Naive thymus-derived CD4-positive, alpha-beta T cell (primary cell): ENCODE measurements at places on chromosomes 2 and 18. TPM values are rescaled to one million over a fixed set of nuclear protein-coding genes. Genes with fewer than 3 reads are reported as not detected.

DNA sequence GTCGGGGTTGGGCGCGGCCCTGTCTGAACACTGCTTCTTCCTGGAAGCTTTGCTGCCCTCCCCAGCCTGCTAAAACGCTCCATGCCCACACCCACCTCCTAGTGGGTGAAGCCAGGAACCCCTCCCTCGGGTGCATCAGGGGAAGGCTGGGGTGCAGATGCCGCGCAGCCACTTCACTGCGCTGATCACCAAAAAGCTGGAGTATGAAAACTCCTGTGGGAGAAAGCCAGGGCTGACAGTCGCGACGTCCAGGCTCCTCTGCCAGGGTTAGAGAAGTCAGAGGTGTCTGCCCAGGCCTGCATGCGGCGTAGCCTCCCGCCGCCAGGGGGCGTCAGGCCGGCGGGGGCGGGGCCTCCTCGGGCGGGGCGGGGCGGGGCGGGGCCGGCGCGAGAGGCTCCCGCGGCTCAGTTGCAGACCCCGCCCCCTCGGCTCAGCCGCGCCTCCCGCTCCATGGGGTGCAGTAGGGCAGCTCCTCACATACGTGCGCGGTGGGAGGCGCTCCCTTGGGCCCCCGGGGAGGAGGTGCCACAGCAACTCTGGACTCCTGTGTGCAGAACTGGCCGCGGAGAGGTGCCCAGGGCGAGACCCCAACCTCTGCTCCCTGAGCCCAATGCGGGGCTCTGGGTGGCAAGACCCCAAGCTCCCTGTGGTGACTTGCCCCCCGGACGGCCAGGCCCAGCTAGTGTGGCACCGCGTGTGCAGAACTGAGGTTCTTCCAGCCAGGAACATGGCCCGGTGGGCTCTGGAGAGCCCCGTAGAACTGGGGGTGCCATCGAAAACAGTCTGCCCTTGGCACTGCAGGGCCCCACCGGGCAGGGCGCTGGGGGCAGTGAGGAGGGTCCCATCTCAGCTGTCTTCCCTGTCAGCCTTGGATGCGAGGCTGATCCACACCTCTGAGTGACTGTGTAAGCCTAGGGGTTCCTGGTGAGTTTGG is 1.8 kb upstream of the RNPEPL1 start:
- peak; percentile 90 for DNase-seq

DNA sequence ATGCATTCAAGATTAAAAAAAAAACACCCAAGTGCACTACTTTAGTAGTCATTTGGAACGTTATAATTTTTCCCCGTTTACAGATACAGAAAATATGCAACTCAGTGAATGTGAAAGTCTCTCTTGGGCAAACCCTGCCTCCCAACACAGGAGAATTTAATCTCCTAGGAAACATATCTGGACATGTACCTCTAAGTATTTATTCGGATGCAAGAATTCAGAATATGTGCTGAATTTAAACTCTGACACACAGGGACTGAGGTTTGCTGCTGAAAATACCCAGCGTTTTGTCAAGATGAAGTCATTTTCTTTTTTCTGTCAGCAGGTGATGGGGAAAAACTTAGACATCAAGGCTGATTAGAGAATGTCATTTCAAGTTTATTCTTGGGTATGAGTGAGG is 105.4 kb downstream of the ACKR3 start:
- DNase-seq, result no peak

DNA sequence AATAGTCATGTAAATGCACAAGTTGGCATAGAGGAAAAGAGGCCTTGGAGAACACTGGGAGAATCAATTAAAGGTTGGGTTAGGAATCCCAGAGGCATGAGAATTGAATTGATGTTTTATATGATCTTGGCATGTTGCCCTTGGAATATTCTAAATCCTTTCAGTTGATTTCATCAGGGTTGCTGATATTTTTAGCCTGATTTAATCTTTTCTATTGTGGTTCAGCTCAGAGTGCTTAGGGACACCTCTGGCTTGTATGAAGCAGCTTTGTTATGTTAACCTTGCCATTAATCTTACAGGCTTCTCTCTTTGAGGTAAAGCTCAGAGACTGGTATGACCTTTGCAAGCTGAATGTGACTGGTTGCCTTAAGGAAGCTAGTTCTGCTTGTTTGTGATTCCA is 64.4 kb upstream of the LYPD6B start:
- no peak for DNase-seq

- DNase-seq, result no peak
Observed at GRCh38 chr2:75846683-75847190, 136.0 kb upstream of the GCFC2 start.

- DNase-seq, result no peak
Observed at GRCh38 chr2:230269715-230270114, 44.2 kb downstream of the SP140 start.

DNA sequence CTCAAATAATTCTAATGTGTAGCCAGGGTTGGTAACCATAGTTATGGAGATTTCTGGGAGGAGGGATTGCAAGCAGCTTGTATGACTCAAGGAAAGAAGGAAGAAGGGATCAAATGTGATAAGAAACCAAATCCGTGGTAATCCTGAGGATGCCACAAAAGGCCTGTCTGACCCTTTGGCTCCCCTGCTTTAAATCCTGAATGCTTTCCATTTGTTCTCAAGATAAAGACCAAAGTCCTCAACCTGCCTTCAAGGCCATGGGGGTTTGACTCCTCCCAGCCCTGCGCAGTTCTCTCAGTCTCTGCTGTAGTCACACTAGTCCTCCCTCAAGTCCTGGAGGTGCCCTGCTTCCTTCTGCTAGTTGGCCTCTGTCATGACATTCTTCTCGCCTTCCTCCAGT is 74.0 kb downstream of the SUMO1 start:
- no peak for DNase-seq

DNA sequence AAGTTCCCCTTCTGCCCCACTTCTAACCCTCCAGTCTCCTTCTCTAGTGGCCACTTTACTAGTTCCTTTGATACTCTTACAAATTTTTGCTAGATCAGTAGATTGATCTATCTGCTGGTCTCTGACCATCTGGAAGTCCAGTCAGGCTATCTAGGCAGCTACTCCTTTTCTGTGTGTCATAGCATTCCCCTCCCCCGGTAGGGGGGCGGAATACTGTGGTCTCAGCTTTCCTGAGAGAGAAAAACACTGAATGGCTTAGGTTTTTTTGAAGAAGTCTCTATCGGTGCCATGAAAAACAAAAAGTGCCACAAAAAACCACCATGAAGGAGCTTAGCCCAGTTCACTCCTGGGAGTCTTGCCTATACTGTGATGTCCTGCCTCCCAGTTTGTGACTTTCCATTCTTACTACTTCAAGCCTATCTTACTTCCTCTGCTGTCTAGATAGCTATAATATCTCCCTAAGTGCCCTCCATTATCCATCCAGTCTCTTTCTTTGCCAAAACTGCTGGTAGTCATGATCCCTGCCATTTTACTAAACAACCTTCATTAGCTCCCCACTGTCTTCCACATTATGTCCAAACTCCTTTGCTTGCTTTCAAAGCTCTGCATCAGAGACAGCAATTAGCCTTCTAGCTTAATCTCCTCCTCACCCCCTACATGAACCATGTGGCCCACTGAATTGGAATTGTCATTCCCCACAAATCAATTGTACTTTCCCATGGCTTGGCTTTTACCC is 29.9 kb downstream of the TPGS2 start:
- DNase-seq, result no peak

DNA sequence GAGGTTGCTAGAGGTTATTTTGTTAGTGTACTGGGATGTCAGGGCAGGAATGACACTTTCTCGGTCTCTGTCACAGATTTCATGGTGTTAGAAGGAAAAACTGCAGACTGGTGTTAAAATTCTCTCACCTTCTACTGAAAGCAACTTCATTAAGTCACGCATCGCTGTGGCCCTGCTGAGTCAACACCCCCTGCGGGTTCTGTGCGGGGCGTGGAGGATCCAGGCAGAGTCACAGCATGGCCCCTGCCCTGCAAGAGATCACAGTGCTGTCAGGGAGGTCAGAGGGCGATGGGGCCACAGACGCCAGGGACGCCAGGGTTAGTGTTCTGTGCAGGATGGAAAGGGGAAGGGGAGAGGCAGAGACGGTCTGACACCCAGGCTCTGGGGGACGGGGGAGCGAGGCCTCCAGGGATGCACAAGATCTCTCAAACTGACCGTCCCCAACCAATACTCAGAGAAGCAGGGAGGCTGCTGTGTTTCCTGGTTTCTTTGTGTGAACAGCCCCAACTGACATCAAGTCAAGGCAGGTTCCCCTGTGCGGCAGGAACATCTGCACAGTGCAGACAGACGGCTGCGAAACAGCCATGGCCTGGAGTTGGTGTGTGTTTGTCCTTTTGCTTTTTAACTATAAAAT is 354.9 kb upstream of the SALL3 start:
- no peak for DNase-seq

DNA sequence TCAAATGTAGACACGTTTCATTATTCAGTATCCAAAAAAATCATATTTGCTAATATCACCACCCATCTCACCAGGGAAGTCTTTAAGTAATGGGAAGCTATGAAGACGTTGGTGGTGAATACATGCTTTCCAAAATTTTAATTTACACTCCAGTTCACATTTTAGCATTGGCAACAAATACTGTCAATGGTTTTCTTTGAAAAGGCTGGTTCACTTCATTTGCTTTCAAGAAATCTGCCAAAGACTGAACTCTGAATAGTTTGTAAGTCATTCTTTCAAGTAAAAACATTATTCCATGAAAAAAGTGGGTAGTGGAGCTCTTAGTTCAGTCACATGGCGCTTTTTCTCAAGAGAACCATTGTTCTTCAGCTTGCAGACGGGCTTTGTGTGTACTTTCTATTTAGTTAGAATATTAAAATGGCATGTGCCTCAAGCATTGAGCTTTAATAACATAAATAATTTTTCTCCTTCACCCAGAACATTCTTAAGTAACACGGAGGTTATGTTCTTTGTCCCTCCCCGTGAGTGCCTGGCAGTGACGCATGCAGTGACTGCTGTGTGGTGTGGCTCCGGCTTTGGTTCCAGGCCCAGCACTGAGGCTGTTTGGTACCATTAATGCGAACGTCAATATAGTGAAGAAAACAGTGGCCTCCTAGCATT is 300.0 kb upstream of the HDAC4 start:
- DNase-seq, result no peak

DNA sequence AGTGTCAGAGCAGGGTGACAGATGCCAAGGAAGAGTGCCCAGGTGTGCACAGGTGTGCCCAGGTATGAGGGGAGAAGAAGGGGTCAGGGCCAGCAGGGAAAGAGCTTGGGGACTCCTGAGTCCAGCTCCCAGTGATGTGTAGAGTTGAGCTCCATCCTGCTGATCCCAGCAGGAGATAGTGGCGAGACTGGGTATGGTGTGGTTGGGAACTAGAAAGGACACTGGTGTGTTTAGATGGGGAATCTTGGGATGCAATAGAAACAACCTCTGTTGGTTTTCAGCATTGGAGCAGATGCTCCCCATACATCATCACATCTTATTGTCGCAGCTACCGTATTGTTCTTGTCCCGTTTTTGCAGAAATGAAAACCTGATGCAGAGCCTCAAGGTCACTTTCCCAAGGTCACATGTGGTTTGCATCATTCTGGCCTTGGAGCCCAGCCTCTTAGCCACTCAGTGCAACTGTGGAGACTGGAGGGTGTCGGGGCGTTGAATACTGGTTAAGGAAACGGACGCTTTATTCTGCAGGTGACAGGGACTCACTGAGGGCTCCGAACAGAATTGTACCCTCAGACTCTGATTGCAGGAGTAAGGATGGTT is 166.7 kb downstream of the AGAP1 start:
- no peak for DNase-seq

DNA sequence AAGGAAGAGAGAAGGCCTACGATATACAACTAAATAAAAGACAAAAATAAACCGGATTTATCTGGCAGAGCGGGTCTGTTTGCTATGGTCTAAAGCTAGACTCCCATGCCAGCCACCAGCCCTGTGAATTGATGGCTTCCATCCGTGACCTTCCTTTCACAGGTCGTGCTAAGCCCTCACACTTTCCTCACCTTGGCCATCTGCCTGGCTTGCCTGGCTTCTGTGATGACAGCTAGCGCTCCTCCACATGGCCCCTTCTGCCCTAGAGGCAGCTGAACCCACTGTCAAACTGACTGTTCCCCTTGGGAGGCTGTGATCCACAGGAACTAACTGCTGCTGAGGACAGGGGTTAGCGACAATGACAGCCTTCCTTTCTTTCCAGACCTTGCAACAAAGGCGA is 32.5 kb downstream of the GAREM1 start:
- DNase-seq, result no peak

DNA sequence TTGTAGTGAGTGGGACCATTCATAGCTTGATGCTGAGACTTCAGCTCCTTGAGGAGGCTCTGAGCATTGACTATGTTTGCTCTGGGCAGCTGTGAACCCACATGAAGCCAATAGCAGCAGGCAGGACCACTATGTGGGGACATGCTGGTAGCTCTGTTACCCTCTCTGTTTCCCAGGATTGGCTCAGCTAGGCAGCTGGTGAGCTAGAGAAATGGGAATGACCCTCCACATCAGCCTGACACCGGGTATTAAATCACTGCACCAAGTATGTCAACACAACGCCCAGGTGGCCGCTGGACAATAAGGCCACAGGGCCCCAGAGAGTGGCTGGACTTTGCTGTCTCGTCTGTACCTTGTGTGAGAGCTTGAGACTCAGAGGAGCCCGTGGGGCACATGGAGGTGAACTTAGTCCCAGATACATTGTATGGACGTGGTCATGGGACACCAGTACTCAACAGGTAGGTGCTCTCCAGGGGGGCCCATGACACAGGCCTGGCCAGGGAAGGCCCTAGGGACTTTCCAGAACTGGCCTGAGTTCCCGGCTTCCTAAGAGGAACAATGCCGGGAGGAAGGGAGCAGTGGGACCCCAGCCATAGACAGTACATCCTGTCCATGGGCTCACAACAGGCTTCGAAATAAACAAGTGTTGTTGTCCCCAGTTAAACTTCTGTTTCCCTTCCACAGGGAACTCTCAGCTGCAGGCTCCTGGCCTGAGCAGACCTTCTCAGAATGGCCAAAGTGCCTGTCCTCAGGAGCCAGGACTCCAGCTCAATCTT is 35.2 kb downstream of the HS1BP3 start:
- DNase-seq, result no peak

- DNase-seq, result no peak
Observed at GRCh38 chr2:141316606-141317005, 814.2 kb downstream of the LRP1B start.

DNA sequence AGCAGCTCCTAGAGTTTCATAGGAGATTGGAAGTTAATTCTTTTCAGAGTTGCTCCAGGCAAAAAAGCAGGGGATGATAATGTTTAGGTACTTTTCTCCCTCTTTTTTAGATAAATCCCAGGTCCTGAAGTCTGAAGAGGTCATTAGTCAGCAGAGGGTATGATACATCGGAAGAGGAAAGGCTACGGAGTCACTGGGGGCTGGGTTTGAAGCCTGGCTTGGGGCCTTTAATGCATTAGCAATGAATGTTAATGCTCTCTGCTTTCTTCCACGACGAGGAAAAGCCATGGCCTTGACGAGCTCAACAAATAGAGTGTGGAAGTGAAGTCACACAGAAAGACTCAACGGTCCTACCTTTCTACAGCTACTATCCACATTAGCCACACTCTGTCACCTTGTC is 235.1 kb downstream of the NCKAP5 start:
- DNase-seq, result no peak

GRCh38 chr2:79798776-79799175 is 285.9 kb downstream of the CTNNA2 start:
- no peak for DNase-seq

GRCh38 chr2:234373481-234374149 is 123.3 kb downstream of the ARL4C start:
- DNase-seq, result peak; percentile 31

GRCh38 chr2:149656996-149657395 is 69.4 kb upstream of the MMADHC start:
- DNase-seq, result no peak

GRCh38 chr2:230714136-230714480 is 1.5 kb downstream of the CAB39 start:
- peak; percentile 59 for DNase-seq

The NPC1 gene
- polyA plus RNA-seq, result 4.6 TPM

The PLA2R1 gene
- not detected for polyA plus RNA-seq

The STARD6 gene
- polyA plus RNA-seq, result not detected
